ENCODE measurements at places on chromosomes 3 and 15. TPM values are rescaled to one million over a fixed set of nuclear protein-coding genes. Genes with fewer than 3 reads are reported as not detected.

C3orf85 gene
- not detected for total RNA-seq

C2CD4B gene
- not detected for total RNA-seq

ZPLD1 gene
- not detected for total RNA-seq

SPESP1 gene
- total RNA-seq: 3.7 TPM

CPNE9 gene
- under 0.01 TPM for total RNA-seq

LXN gene
- total RNA-seq: 75.5 TPM

ZCWPW2 gene
- total RNA-seq: 0.74 TPM

IGSF11 gene
- not detected for total RNA-seq

LIPC gene
- total RNA-seq: 0.17 TPM

C3orf62 gene
- 0.74 TPM for total RNA-seq

SLC2A2 gene
- not detected for total RNA-seq

OXTR gene
- 7.6 TPM for total RNA-seq

CSTA gene
- total RNA-seq: 1.0 TPM

PLS1 gene
- 2.2 TPM for total RNA-seq

GP5 gene
- total RNA-seq: not detected

UBAP1L gene
- under 0.01 TPM for total RNA-seq
